Choroid plexus epithelial cell (primary cell): ENCODE measurements at places on chromosomes 13 and 19.

- DNase-seq, result no peak
Observed at GRCh38 chr13:73082895-73083294, 24.1 kb downstream of the KLF5 start.

DNA sequence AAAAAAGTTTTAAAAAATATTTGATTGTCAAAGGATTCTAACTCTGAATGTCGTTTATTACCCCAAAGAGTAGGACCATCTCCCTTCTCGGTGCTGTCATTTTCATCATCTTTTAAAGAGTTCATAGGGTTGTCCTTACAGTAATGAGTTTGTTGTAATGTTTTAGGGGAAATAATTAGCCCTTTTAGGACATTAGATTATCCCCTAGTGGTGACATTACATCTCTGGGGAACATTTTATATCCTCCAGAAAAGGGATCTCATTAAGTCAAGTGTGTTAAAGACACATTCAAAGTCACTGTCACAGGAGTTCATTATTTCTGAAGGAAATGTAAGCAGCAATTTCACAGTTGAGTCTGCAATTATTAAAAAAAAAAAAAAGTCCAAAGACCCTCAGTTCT is 99.3 kb upstream of the GJB6 start:
- no peak for DNase-seq

- no peak for DNase-seq
Observed at GRCh38 chr13:39418424-39418823, 184.6 kb downstream of the LHFPL6 start.

GRCh38 chr19:51439021-51439465 is 19.2 kb downstream of the SIGLEC8 start:
- peak; percentile 8 for DNase-seq

DNA sequence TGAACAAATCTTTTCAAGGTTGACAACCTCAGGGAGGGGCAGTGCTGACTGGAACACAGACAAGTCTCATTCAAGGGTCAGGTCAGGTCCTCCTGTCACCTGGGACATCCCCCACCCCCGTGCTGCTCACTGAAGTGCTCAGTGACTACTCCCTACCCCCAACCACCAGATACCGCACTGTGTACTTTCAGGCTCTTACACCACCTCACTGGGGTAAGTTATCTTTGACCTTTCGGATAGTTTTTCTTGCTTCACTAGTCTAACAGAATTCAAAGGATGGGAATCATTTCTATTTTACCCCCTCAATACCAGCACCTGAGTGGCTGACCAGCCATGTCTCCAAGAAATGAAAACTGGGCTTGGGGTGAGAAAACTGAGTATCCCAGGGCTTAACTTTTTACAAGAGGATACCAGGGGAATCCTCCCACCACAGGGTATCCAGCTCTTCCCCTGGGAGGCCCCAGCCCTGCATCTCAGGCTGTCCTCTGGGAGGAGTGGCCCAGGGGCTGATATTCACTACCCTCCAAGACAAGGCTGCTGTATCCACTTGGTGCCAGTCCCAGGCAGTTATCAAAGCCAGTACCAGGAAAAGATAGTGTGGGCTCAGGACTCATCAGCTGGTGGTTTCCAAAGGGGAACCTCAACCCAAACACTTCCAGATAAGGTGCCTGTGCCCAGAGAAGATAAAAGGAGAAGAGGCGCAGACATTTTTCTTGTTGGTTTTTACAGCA is 2.1 kb downstream of the ZNF563 start:
- DNase-seq, result no peak

DNA sequence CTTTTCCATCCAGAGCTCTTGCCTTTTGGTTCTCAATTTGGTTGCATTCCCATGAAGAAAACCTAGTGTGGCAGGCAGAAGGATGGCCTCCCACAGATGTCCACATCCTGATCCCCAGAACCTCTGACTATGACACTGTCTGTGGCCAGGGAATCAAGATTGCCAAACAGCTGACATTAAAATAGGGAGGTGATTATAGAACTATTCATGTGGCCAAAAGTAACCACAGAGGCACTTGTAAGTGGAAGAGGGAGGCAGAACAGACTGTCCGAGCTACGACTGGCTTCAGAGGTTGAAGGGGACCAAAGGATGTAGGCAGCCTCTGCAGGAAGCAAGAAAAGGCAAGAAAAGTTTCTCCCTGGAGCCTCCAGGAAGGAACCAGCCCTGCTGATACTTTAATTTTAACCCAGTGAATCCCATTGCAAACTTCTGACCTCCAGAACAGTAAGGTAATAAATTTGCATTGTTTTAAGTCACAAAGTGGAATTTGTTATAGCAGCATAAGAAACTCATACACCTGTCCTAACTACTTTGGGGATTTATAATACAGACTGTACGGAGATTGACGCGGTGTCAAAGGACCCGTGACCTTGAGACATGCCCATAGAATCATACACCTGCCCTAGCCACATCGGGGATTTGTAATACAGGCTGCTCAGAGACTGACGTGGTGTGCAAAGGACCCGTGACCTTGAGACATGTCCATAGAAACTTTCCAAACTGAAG is 106.5 kb downstream of the ATP11A start:
- DNase-seq, result no peak

DNA sequence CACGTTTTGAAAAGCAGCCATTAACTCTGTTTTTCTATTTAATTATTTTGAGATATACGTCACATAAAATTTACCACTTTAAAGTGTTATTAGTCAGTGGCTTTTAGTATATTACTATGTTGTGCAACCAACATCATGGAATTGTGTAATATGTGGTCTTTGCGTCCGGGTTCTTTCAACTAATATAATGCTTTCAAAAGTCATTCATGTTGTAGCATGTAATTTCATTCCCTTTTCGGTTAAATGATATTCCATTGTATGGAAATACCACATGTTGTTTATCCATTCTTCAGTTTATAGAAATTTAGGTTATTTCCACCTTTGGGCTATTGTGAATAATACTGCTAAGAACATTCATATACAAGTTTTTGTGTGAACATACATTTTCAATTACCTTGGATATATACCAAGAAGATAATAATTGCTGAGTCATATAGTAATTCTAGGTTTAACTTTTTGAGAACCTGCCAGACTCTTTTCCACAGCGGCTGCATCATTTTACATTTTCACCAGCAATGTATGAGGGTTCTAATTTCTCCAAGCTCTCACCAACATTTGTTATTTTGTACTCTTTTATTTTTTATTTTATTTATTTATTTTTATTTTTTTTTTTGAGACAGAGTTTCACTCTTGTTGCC is 28.1 kb upstream of the CLDN10 start:
- no peak for DNase-seq

GRCh38 chr13:30394751-30395191 is 27.5 kb upstream of the UBE2L5 start:
- DNase-seq, result peak; percentile 31

GRCh38 chr13:20960663-20961309 is 58.2 kb upstream of the XPO4 start:
- no peak for DNase-seq

DNA sequence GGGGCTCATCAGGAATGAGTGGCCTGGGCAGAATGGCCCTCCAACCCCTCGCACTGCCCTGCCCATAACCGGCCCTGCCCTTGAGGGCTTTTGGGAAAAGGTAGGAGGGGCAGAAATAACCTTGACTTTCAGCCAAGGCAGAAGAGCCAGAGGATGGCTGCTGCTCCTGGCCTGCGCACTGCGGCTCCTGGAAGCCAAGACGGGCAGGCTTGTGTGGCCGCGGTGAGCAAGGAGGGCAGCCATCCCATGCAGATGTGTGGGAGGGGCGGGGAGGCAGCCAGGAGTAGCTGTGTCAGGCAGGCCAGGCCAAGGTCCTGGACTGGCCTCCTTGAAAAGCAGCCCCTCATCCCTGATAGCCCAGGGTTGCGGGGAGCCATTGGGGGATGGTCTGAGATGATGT is 57.6 kb upstream of the URI1 start:
- no peak for DNase-seq

DNA sequence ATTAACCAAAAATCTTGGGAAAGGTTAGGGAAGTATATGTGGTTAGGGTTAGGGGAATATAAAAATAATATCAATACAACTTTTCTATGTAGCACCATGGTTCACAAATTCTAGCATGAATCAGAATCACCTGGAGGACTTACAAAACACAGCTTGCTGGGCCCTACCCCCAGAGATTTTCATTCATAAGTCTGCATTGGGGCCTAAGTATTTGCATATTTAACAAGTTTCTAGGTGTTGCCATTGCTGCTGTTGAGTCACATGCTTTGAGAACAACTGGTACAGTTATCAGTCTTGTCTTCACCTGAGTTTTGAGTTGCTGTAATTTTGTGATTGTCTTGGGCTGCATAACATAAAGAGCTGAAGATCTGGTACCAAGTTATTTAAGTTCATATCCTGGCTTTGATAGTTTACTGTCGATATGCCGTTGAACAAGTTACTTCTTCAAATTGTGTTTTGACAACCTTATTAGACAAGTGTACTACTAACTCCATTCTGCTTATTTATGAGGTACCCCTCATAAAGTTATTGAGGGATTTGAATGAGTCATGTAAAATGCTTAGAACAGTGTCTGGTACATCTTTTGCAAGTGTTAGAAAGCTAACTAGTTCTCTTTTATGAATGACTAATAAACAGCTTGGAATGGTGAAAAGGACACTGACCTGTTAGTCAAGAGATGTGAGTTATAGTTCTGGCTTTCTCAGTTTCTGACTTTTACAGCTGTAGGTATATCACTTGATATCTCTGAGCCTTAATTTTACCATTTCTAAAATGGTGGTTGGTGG is 132.9 kb downstream of the PAN3 start:
- no peak for DNase-seq

- peak; percentile 78 for DNase-seq
Observed at GRCh38 chr19:13842291-13843103, 34.4 kb upstream of the NANOS3 start.

GRCh38 chr19:48603001-48603400 is 3.5 kb upstream of the SPACA4 start:
- no peak for DNase-seq

DNA sequence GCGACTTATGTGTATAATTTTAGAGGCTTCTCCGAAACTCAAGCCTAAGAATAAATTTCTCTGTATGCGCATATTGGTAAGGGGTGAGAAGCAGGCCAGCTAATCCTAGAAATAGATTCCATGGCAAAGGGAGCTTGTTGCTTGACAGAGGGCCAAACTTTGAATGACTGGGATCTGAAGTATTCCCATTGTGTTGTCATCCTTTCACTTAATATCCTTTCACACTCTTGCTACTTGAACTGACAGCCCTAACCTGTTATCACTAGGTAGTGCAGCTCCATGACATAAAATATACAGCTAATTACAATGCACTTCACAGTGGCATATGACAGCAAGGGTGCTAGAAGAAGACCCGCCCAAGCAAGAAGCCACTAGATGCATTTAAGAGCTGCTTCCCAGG is 309.8 kb downstream of the OXGR1 start:
- DNase-seq, result no peak

DNA sequence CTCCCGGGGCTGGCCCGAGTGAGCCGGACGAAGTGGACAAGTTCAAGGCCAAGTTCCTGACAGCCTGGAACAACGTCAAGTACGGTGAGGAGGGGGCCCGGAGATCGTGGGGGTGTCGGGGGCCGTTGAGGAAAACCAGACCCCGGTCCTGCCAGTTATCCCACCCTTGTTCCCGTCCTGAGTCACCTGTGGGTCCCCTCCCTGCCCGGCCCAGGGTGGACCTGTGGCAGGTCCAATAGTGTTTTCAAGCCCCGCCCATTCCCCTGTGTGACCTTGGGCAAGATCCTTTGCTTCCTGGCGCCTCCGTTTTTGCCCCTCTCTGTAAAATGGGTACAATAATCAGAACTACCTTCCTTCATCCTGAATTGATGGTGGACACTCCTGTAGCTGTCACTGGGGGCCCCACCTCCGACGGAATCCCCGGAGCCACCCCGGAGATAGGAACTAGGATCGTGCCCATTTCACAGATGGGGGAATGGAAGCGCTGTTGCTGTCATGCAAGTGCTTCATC is 593 bp downstream of the ATG4D start:
- DNase-seq, result no peak

DNA sequence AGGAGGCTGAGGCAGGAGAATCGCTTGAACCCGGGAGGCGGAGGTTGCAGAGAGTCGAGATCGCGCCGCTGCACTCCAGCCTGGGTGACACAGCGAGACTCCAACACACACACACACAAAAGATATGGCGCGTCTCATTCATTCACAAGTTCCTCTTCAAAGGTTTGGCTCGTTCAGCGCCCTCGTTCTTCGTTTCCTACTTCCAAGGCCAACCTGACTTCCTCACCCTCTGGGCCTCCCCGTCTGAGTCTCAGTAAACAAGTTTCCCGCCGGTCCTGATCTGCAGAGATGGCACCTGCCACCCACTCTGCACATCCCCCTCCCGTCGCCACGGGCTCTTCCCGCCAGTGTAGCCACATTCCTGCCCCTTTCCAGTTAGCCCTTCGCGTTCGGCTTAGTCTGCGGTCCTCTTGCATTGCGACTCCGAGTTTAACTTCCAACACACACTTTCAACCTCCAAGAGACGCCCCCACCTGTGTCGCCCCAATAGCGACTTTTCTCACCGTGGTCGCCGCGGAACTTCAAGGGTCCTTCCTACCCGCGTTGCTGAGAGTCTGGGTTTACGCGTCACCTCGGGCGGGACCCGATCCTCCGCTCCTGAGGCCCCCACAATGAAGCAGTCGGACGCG is 1.3 kb upstream of the BSG start:
- DNase-seq, result no peak

GRCh38 chr13:72983085-72983768 is 75.6 kb upstream of the KLF5 start:
- peak; percentile 94 for DNase-seq

DNA sequence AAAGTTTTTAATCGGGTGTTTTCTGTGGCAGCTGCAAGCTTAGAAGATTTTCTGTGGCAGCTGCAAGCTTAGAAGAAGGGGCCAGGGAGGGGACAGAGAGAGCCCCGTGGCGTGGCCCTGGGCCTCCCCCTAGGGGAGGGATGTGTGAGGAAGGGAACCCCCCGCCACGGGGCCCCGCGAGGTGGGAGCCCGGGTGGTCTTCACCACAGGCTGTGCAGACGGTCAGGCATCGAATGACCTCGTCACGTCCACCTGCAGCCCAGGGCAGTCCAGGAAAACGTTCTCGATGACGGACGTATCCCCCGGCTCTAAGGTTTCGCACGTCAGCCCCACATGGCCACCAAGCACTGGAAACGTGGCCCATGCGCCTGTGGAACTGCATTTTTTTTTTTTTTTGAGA is 8.6 kb downstream of the POLR2E start:
- no peak for DNase-seq

DNA sequence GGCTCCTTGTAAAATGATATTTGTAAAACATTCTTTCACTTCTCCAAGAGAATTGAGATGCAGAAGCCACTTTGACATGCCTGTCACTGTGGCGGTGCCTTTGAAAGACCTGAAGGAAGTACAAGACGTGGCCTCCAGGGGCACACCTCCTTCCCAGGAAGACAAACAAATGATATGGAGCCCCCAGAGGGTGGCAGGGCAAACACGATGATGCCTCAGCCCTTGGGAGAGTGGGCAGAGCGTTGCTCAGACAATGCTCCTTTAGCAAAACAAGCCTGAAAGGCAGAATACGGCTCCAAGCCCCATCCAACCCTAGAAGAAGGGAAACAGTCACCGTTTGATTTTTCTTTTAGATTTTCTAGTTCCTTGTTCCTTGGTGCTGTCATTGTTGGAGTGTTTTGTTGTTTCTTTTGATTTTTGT is 9.2 kb upstream of the ATP12A start:
- DNase-seq, result peak; percentile 20

GRCh38 chr13:70310396-70311119 is 202.3 kb upstream of the KLHL1 start:
- DNase-seq, result peak; percentile 68
